ENCODE measurements at places on chromosomes 2 and 18.

DNA sequence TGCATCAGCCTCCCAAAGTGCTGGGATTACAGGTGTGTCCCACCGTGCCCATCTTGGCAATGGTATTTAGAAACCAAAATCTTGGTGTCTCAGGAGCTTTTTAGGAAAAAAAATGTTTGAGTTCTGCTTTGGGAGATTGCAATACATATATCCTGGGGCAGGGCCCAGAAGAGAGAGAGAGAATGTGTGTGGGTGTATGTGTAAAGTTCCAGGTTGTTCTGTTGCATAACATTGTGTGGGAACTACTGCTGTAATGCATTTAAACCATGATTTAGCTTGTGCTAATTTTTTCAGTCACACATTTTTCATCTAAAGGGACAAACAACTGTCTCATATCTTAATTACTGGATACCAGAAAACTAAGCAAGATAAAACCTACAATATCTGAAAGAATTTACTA lies 70.8 kb upstream of the NABP1 start:
- DNase-seq: no peak

DNA sequence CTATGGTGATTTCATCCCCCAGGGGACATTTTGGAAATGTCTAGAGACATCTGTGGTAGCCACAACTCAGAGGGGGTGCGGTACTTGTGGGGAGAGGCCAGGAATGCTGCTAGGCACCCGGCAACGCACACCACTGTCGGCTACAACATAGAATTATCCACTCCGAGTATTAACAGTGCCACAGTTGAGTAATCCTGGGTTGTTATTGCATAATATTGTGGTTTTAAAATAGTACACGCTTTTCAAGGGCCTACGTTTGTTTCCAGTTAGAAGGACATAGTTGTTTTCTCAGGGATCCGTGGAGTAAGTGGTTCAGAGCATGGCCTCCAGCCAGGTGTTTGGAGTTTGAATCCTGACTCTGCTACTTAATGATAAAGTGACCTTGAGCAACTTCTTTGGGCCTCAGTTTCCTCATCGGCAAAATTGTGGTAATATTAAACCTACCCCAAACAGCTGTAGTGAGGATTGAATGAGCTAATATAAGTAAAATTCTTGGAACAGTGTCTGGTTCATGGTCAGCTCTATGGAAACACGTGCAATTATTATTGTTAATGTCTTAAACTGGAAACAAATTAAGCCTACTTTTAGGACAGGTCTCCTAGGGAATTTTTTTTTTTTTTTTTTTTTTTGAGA lies 24.5 kb downstream of the CYP27A1 start:
- DNase-seq: no peak

- no peak for DNase-seq
Measured at GRCh38 chr2:146984014-146984413, 860.8 kb upstream of the ACVR2A start.

- no peak for DNase-seq
Measured at GRCh38 chr2:13560322-13560721, 843.6 kb downstream of the TRIB2 start.

DNA sequence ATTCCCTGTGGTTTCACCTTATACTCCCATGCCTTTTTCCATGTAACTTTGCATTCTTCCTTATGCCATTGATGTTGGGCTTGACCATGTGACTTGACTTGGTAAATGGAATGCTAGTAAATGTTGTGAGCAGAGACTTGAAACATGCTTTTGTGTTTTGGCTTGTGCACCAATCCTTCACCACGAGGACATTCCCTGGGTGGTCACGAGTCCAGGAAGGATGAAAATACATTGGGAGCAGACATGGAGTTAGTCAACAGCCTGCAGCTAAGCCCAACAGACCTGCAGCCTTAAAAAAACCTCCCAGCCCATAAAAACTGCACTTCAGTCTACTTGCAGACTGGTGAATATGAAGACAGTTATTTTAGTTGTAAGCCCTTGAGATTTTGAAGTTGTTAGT lies 116.5 kb upstream of the SPATS2L start:
- DNase-seq: no peak

DNA sequence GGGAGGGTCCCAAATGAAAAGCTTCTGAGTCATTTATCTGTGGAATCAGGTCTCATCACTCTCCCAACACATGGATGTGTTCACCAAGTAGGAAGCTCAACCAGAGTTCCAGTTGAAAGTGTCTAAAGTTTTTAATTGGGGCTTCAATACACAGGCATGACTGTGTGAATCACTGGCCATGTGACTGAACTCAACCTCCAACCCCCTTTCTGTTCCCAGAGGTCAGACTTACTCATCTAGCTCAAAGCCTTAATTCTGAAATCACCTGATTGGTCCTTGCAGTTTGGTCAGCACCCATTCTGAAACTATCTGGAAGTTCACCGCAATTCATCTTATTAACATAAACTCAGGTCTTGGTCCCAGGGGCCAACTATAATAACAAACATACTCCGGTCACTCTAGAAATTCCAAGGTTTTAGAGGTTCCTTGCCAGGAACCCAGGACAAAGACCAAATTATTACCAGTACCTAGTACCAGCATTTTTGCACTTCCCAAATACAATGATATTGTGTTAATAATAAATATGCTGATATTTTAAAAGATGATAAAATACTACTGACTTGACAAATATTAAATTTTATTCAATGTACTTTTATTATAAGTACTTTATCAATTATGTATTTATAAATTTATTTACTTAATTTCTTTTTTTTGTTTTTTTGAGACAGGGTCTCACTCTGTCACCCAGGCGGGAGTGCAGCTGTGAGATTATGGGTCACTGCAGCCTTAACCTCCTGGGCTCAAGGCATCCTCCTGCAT lies 10.7 kb upstream of the RBM45 start:
- DNase-seq: no peak

Measured in NCI-H1930 (cell line).